ENCODE measurements at places on chromosomes 5 and 9. TPM values are rescaled to one million over a fixed set of nuclear protein-coding genes. Genes with fewer than 3 reads are reported as not detected.

DNA sequence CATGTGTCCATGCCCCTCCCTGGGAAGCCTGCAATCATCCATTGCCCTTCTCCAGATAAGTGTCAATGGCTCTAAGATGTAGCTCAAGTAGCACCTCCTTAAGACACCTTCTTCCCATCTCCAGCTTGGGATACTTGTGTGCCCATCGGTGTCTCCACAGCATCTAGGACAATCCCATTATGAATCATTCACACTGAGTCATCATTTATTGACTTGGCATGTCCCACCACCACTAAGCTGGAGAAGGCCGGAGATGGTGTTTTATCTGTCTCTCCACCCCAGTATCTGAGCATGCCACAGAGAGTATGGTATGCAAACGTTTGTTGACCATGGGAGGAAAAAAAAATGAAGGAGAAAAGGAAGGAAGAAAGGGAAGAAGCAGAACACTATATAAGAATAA, 342.2 kb downstream of the TRIM32 start:
- no peak for DNase-seq
- H3K27me3 ChIP-seq, result no peaks in the 10 kb centered on the region
- H3K4me1 ChIP-seq, result no peaks in the 10 kb centered on the region
- H3K27ac ChIP-seq, result no peak overlapping the region
- no peaks in the 10 kb centered on the region for H3K36me3 ChIP-seq

- 0 out of 2 replicates have a peak, but pooled peaks cover 5% of the 10 kb centered on the region for H3K4me1 ChIP-seq
- H3K27me3 ChIP-seq, result no peaks in the 10 kb centered on the region
- no peaks in the 10 kb centered on the region for H3K36me3 ChIP-seq
- no peak overlapping the region for H3K4me3 ChIP-seq
- DNase-seq, result no peak
Observed at GRCh38 chr9:3359778-3360177, 166.0 kb downstream of the RFX3 start.

DNA sequence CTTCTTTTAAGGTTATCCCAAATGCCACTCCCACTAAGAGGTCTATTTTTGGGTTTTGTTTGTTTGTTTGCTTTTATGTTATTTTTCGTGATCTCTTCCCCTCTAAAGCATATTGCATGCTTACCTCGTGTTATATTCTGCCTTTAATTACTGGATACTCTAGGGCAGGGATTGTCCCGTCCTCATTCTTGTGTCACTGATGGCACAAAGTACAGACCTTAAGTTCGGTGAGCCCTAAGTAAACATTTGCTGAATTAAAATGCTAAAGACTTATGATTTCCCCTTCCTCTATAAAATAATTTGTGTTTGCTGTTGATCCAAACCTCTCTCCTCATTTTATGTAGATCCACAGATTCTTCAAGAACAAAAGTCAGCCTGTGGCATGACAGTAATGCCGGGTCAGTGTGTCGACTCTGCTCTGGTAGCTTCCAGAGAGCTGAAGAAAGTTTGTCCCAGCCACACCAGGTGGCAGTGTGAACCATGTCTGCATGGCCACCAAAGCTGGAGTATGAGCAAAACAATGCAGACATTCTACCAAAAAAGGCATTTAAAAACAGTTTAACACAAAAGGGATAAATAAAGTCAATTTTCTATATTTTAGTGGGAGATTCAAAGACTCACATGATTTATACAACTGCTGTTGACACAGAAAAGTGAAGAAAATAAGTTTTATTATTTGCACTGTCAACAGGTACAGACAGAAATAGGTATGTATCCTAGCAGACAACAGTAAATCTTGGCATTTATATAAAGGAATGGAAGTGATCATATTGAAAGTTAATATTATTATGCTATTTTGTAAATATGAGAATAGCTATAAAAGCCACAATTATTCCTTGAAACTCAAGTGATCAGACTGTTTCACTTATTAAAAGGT, 17.9 kb upstream of the POC5 start:
- H3K27me3 ChIP-seq, result no peaks in the 10 kb centered on the region
- H3K4me3 ChIP-seq, result no peak overlapping the region
- peak; percentile 43 for DNase-seq
- H3K4me1 ChIP-seq, result 0 out of 2 replicates have a peak, but pooled peaks cover 5% of the 10 kb centered on the region

DNA sequence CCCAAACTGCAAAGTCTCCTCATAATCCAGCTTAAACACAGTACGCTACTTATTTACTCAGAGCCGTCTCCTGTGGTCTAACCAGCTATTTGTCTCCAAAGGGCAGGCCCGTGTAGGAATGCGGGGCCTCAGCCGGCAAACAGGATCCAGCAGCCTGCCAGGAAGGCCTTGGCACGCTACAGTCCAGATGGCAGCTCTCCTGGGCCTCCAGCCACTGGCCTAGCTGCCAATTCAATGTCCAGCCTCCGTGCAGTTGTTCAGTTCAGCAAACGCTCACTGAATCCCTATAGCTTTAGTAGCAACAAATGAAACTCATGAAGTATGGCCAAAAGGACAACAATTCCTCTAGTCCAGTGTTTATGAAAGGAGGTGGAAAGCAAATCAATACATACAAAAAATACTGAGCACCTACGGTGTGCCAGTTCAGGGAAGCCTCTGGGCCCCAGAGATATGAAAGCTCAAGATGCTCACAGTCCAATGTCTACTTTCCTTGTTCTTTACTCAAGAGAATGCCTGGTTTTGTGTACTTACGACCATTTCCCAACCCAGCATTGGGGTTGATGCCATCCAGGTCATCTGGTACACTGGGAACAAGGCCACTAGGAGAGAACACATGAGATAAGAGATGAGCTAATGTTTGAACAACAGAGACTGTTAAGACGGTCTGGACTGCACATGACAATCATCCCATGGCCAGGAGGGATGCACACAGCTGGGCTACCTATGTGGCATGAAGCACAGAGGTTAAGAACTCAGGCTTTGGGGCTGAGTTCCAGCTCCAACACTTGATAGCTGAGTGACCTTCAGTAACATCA, 8.3 kb downstream of the CDK5RAP2 start:
- H3K36me3 ChIP-seq, result peaks cover 13% of the 10 kb centered on the region
- DNase-seq, result peak; percentile 99
- H3K4me1 ChIP-seq, result peaks cover 72% of the 10 kb centered on the region
- 0 out of 2 replicates have a peak overlapping the region, but pooled peaks have one; percentile 11 for H3K4me3 ChIP-seq
- H3K27me3 ChIP-seq, result no peaks in the 10 kb centered on the region

GRCh38 chr9:121662359-121662758, 10.9 kb downstream of the DAB2IP start:
- H3K27me3 ChIP-seq, result no peaks in the 10 kb centered on the region
- DNase-seq, result no peak
- H3K27ac ChIP-seq, result no peak overlapping the region
- no peak overlapping the region for H3K4me3 ChIP-seq
- H3K36me3 ChIP-seq, result no peaks in the 10 kb centered on the region
- H3K4me1 ChIP-seq, result 0 out of 2 replicates have a peak, but pooled peaks cover 5% of the 10 kb centered on the region

GRCh38 chr9:116777116-116777515, 90.0 kb downstream of the TRIM32 start:
- H3K27me3 ChIP-seq, result no peaks in the 10 kb centered on the region
- H3K4me1 ChIP-seq, result no peaks in the 10 kb centered on the region
- H3K4me3 ChIP-seq, result no peak overlapping the region
- no peak for DNase-seq
- H3K36me3 ChIP-seq, result no peaks in the 10 kb centered on the region
- no peak overlapping the region for H3K27ac ChIP-seq

DNA sequence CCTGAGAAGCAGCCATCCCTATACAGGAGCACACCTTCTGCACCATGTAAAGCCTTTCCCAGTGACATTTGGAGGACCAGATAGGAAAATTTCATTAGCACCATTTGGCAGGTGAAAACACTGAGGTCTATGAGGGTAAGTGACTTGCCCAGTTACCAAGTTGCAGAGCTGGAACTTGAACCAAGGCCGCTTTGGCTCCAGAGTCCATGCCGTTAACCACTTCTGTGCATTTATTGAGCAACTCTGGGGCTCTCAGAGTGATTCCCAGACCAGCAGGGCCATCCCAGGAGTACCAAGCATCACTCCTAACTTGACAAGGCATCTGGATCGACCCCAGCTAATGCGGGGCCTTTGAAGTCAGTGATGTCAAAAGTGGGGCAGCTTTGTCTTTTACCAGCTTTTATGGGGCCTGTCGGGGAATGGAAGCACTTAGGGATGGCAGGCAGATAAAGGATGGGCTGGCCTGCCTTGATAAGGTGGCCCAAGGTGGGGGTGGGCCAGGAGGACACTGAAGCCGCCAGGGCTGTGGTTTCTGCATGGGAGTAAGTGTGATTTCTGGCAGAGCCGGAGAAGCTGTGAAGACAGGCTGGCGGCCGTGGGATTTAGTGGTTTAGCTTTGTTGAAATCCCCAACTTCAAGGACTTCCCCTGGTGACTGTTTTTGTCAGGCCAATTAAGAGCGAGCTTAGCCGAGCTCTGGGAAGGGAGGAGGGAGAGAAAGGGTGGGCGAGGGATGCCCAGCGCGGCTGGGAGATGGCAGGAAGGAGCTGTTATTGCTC, 127.3 kb downstream of the MACROH2A1 start:
- peaks cover 36% of the 10 kb centered on the region for H3K4me1 ChIP-seq
- H3K27me3 ChIP-seq, result no peaks in the 10 kb centered on the region
- no peaks in the 10 kb centered on the region for H3K36me3 ChIP-seq
- DNase-seq, result peak; percentile 29
- H3K4me3 ChIP-seq, result no peak overlapping the region
- H3K27ac ChIP-seq, result no peak overlapping the region

- H3K4me1 ChIP-seq, result peaks cover 28% of the 10 kb centered on the region
- H3K27me3 ChIP-seq, result peaks cover 1% of the 10 kb centered on the region
- peak overlapping the region; percentile 54 for H3K4me3 ChIP-seq
- DNase-seq, result no peak
- H3K36me3 ChIP-seq, result no peaks in the 10 kb centered on the region
Observed at GRCh38 chr9:129253803-129254381, 75.8 kb upstream of the IER5L start.

DNA sequence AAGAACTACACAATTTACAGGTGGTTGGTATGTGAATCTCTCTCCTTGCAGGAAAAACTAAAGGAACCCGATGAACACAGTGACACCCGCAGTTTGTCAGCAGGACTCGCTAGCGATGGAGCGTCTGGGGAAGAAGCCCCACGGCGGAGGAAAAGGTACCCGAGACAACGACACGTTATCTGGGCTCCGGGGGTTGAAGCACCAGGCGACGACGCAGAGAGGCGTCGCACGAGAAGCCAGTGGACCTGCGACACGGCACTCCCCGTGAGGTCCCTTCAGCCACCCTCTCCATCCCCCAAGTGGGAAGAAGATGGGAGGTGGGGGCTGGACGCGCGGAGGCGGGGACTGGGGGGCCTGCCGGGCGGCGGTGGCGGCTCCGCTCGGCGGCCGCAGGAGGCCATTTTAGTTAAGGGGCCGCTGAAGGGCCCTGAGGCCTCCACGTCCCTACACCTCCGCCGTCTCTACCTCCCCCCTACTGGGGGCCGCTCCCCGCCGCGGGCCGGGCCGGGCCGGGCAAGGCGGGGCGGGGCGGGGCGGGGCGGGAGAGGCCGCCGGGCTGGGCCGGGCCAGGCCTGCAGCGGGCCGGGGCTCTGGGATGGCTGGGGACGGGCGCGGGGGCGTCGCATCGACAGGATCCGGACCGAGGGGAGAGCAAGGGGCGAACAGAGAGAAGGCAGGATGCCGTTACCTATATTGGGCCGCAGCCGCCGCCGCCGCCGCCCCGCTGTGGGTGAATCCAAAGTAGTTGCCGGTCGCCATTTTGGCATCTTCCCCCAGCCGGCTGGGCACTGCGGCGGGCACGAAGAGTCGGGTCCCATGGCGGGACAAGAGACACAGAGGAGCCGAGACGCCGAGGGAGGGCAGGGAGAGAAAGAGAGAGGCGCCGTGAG, 754 bp downstream of the ZFR start:
- H3K36me3 ChIP-seq, result no peaks in the 10 kb centered on the region
- peaks cover 50% of the 10 kb centered on the region for H3K4me1 ChIP-seq
- DNase-seq, result no peak
- peak overlapping the region; percentile 86 for H3K27ac ChIP-seq
- H3K27me3 ChIP-seq, result no peaks in the 10 kb centered on the region

- H3K36me3 ChIP-seq, result no peaks in the 10 kb centered on the region
- no peak overlapping the region for H3K27ac ChIP-seq
- no peak overlapping the region for H3K4me3 ChIP-seq
- no peak for DNase-seq
- H3K4me1 ChIP-seq, result peaks cover 8% of the 10 kb centered on the region
Observed at GRCh38 chr5:144315026-144315425, 144.4 kb downstream of the KCTD16 start.

- no peaks in the 10 kb centered on the region for H3K27me3 ChIP-seq
- H3K4me1 ChIP-seq, result no peaks in the 10 kb centered on the region
- no peak overlapping the region for H3K27ac ChIP-seq
- no peaks in the 10 kb centered on the region for H3K36me3 ChIP-seq
- H3K4me3 ChIP-seq, result no peak overlapping the region
Observed at GRCh38 chr5:165574100-165574499, 2068.7 kb downstream of the MAT2B start.

DNA sequence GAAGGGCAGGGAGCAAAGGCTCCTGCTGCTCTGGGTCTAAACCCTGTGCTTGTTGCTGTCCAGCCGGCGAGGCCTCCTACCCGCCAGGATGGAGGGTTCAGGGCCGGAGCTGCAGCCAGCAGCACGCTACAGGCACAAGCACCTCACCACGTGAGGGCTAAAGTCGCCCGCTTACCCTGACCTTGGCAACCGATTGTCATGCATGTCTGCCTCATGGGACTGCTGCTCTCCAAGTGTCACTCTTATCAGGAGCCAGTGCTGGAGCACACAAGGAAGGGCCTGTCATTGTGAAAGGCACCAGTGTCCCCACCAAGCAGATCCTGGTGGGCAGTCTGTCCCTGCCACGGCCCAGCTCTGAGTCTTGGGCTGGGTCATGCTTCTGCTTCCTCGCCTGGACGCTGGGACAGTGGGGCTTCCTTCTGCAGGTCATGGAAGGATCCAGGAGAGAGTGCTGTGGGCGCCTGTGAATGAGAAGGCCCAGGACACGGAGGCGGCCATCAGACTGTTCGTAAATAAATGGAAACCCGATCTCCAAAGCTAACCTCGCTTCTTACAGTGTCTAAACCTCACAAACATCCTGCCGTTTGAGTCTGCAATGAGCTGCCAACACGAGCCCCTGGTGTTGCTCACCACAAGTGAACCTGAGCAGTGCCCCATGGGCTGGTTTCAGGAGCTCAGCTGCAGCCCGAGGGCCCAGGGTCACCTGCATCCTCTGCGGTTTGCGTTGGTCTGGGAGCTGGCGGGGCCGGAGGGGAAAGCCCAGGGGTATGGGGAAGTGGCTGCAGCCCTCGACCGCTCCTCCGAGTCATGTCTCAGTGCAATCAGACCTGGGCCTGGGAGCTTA, 58.2 kb upstream of the RXRA start:
- no peak overlapping the region for H3K27ac ChIP-seq
- peak; percentile 23 for DNase-seq
- H3K4me1 ChIP-seq, result peaks cover 62% of the 10 kb centered on the region
- H3K36me3 ChIP-seq, result no peaks in the 10 kb centered on the region

GRCh38 chr5:136001466-136001981, 27.3 kb upstream of the TGFBI start:
- no peak overlapping the region for H3K27ac ChIP-seq
- H3K4me1 ChIP-seq, result peaks cover 37% of the 10 kb centered on the region

Gene DMGDH
- total RNA-seq, result 7.9 TPM

Gene LMBRD2
- total RNA-seq, result 4.7 TPM

Gene ECM2
- not detected for total RNA-seq

Gene PTGER4
- total RNA-seq, result 0.11 TPM

Gene FKBP15
- 12.3 TPM for total RNA-seq
